CD4-positive, alpha-beta memory T cell (primary cell): ENCODE measurements at places on chromosomes 7 and 10. TPM values are rescaled to one million over a fixed set of nuclear protein-coding genes. Genes with fewer than 3 reads are reported as not detected.

GRCh38 chr10:17687117-17687831 lies 43.3 kb downstream of the STAM start:
- peaks cover 43% of the 10 kb centered on the region for H3K4me1 ChIP-seq
- H3K27me3 ChIP-seq, result no peaks in the 10 kb centered on the region
- H3K4me3 ChIP-seq, result no peak overlapping the region
- peaks cover 11% of the 10 kb centered on the region for H3K36me3 ChIP-seq
- no peak overlapping the region for H3K27ac ChIP-seq

DNA sequence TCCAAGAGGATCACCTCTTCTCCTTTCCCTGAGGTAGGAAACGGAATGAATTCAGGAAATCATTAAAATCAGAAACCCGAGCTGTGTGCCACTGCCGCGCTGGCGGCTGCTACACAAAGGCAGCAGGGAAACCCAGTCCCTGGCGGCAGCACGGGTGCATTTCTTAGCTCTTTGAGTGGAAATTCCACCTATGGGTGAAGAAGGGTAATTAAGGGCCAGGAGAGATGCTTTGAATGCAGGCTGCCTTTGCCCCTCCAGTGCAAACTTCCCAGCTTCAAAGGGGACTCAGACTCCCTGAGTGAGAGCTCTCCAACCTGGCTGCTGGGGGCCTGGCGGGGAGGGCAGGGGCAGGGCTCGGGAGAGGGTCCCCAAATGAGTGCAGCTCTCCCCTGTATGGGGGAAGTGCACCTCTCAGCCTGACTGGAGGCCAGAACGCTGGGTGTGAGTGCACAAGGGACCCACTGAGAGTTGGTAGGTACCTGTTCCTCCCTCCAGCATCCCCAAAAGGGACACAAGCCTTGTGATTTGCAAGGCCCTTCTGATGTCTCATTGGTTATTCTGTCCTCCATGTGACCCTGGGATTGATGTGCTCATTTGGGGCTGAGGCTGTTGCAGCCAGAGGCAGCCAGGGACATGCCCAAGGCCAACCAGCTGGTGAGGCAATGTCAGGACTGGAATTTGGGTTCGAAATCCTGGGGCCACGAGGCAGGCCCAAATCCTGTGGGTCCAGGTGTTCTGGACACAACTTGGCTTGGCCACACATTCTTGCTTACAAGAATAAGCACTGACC lies 16.3 kb upstream of the ZMIZ1 start:
- H3K4me3 ChIP-seq, result no peak overlapping the region
- no peak overlapping the region for H3K27ac ChIP-seq
- H3K4me1 ChIP-seq, result peaks cover 46% of the 10 kb centered on the region
- H3K36me3 ChIP-seq, result no peaks in the 10 kb centered on the region

GRCh38 chr10:26485150-26485941 lies 47.2 kb downstream of the APBB1IP start:
- no peaks in the 10 kb centered on the region for H3K36me3 ChIP-seq
- no peaks in the 10 kb centered on the region for H3K27me3 ChIP-seq
- peaks cover 95% of the 10 kb centered on the region for H3K4me1 ChIP-seq
- no peak overlapping the region for H3K4me3 ChIP-seq
- no peak for DNase-seq

The SLC13A1 gene
- polyA plus RNA-seq, result not detected

The TMEM229A gene
- polyA plus RNA-seq, result not detected

GRCh38 chr7:100407285-100408180 lies 21.0 kb downstream of the ZCWPW1 start:
- no peaks in the 10 kb centered on the region for H3K36me3 ChIP-seq
- peak; percentile 58 for DNase-seq
- H3K27ac ChIP-seq, result no peak overlapping the region
- H3K4me1 ChIP-seq, result peaks cover 4% of the 10 kb centered on the region

The CALHM3 gene
- not detected for polyA plus RNA-seq

DNA sequence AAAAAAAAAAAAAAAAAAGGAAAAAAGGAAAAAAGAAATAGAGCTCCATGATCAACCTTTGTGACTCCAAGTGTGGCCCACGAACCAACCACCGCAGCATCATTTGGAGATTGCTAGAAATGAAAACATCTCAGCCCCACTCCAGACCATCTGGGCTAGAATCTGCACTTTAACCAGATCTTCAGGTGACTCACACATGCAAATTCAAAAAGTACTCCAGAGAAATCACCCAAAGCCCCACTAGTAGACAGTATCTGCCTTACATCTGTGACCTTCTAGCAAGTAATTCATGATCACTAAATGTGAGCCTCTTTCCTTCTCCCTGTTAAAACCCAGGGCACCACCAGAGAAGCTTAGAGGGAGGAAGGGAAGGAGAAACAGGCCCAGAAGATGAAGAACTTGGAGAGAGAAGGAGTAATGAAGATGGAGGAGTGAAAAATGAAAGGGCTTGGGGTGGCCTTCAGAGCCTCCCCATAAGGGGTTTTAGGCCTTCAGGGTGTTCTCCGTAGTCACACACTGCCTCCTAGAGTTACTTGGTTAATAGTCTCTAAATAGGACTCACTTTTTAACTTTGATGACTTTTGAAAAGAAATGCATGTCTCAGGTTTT lies 94.0 kb downstream of the SLC37A3 start:
- no peak overlapping the region for H3K27ac ChIP-seq
- H3K4me3 ChIP-seq, result no peak overlapping the region
- no peaks in the 10 kb centered on the region for H3K4me1 ChIP-seq
- H3K27me3 ChIP-seq, result no peaks in the 10 kb centered on the region

The AS3MT gene
- polyA plus RNA-seq, result not detected

DNA sequence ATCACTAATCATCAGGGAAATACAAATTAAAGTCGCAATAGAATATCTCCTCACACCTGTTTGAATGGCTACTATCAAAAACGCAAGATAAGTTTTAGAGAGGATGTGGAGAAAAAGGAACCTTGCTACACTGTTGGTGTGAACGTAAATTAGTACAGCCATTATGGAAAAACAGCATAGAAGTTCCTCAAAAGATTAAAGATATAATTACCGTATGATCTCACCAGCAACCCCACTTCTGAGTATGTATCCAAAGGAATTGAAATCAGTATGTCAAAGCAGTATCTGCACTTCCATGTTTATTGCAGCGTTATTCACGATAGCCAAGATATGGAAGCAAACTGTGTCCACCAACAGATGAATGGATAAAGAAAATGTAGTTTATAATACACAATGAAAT lies 164.4 kb downstream of the ZNF365 start:
- H3K4me3 ChIP-seq, result no peak overlapping the region
- no peaks in the 10 kb centered on the region for H3K4me1 ChIP-seq
- H3K27me3 ChIP-seq, result no peaks in the 10 kb centered on the region
- H3K36me3 ChIP-seq, result no peaks in the 10 kb centered on the region

- no peaks in the 10 kb centered on the region for H3K36me3 ChIP-seq
- H3K4me3 ChIP-seq, result no peak overlapping the region
- no peak overlapping the region for H3K27ac ChIP-seq
- no peaks in the 10 kb centered on the region for H3K27me3 ChIP-seq
- H3K4me1 ChIP-seq, result no peaks in the 10 kb centered on the region
- no peak for DNase-seq
These were observed 69.3 kb downstream of the ALOX5 start for GRCh38 chr10:45443101-45444009.

The HTR5A gene
- polyA plus RNA-seq, result not detected

The SEC61G gene
- 284 TPM for polyA plus RNA-seq

The CNPY1 gene
- polyA plus RNA-seq, result not detected

DNA sequence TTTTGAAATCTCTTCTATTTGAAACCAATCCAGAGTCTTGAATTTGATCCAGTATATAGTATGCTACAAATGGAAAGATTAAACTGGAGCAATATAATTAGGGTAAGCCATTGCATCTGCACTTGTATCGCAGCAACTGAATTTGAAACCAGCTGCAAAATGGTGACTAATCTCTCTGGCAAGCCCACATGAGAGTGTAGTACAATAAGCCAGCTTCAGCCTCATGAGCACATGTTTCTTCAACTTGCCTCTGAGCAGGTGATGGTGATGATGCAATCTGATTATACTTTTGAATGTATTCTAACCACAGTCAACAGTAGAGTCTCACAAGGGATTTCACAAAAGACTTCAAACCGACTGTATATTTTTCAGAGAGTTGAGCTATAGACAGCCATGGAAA lies 829 bp upstream of the RPA3 start:
- H3K36me3 ChIP-seq, result no peaks in the 10 kb centered on the region
- no peak overlapping the region for H3K4me3 ChIP-seq
- DNase-seq, result peak; percentile 11
- no peaks in the 10 kb centered on the region for H3K27me3 ChIP-seq
- H3K4me1 ChIP-seq, result peaks cover 11% of the 10 kb centered on the region
- H3K27ac ChIP-seq, result no peak overlapping the region

The ARHGAP22 gene
- not detected for polyA plus RNA-seq

The MKI67 gene
- polyA plus RNA-seq, result 0.11 TPM

- H3K27ac ChIP-seq, result no peak overlapping the region
- H3K4me1 ChIP-seq, result no peaks in the 10 kb centered on the region
- H3K4me3 ChIP-seq, result no peak overlapping the region
- no peaks in the 10 kb centered on the region for H3K27me3 ChIP-seq
These were observed 194.7 kb upstream of the SEMA3A start for GRCh38 chr7:84389242-84389641.

The CFAP46 gene
- not detected for polyA plus RNA-seq

GRCh38 chr10:86401588-86402282 lies 35.1 kb upstream of the GRID1 start:
- H3K27ac ChIP-seq, result peak overlapping the region; percentile 73
- peak; percentile 13 for DNase-seq
- no peaks in the 10 kb centered on the region for H3K27me3 ChIP-seq
- H3K4me3 ChIP-seq, result peak overlapping the region; percentile 42

DNA sequence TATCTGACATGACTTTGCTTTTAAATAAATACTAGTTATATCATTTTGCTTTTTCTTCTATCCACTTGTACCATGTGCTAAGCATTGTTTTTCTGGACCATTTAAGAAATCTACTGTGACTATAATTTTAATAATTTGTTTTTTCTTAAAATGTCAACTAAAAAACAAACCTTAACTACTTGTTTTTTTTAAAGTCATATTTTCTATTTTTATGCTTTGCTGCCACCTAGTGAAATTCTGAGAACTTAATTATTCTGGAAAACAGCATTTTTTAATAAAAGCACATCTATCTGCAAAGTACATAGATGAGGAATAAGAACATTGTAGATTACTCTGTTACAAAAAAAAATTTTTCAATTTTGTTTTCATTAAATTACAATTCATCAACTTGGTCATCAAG lies 47.4 kb downstream of the ORC5 start:
- H3K27me3 ChIP-seq, result no peaks in the 10 kb centered on the region
- no peaks in the 10 kb centered on the region for H3K4me1 ChIP-seq
- H3K4me3 ChIP-seq, result no peak overlapping the region
- DNase-seq, result peak; percentile 26

The MRPS24 gene
- 130 TPM for polyA plus RNA-seq

GRCh38 chr7:146232604-146233003 lies 116.0 kb downstream of the CNTNAP2 start:
- no peaks in the 10 kb centered on the region for H3K36me3 ChIP-seq
- DNase-seq, result no peak
- no peak overlapping the region for H3K4me3 ChIP-seq
- no peak overlapping the region for H3K27ac ChIP-seq

The CPXM2 gene
- polyA plus RNA-seq, result not detected

The PPP1R17 gene
- not detected for polyA plus RNA-seq

The LEP gene
- polyA plus RNA-seq, result not detected

DNA sequence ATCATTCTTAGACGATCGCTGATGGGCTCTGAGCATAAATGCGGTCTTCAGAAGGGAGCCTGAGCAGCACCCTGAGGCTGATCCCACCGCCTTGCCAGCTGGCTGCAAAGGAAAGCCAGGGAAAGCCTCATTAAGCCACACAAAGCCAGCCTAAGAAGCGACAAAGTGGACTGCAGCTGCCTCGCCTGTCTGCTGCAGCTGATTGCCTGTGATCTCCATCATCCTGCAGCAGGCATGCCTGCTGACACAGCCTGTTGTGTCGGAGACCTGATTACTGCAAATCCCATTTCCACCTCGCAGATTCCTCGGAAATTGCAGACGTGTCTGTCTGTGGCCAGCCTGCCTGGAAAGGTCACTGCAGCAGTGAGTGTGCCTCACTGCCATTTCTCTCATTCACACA lies 1087.0 kb upstream of the AUTS2 start:
- no peak for DNase-seq
- H3K36me3 ChIP-seq, result no peaks in the 10 kb centered on the region
- H3K4me1 ChIP-seq, result no peaks in the 10 kb centered on the region
- no peak overlapping the region for H3K4me3 ChIP-seq
- no peak overlapping the region for H3K27ac ChIP-seq
- no peaks in the 10 kb centered on the region for H3K27me3 ChIP-seq

DNA sequence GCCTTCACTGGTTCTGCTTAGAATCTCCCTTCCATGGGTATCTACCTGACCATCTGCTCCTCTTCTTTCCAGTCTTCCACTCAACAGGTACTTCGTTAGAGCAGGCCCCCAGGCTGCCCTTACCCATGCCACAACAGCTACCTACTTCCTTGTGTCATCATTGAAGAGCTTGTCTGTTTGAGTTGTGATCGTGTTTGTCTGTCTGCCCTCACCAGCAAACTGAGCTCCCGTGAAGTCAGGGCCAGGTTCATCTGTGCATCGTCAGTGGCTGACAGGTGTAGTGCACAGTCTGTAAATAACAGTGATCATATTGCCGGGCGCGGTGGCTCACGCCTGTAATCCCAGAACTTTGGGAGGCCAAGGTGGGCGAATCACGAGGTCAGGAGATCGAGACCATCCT lies 5.0 kb downstream of the NIPSNAP2 start:
- no peaks in the 10 kb centered on the region for H3K27me3 ChIP-seq
- H3K27ac ChIP-seq, result no peak overlapping the region
- DNase-seq, result no peak
- H3K4me1 ChIP-seq, result peaks cover 11% of the 10 kb centered on the region

The PRSS37 gene
- not detected for polyA plus RNA-seq

DNA sequence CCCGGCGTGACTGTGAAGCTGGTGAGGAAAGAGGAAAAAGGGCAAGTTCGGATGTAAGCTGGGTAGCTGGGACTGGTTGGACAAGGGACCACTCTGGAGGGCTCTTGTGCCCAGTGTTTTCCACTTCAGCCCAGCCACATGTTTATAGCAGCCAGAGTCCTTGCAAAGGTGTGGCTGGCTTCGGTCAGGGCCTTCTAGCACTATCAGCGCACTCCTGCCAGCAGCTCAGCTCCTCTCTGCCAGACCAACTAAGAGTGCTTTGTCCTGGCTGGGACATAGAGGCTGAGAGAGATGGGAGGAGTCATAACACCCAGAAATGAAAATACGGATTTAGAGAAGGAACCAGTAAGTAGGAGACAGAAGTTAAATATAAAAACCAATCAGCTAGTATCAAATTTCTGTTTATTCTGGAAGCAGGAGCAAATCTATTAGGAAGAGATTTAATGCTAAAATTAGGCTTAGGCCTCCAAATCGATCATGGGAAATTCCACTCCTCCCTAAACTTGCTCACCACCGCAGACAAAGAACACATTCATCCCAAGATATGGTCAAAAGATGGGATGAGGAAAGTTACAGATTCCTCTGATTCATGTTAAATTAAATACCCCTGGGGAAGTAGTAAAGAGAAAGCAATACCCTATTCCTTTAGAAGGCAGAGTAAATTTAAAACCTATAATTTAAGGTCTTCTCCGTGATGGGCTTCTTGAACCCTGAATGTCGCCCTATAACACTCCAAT lies 135.0 kb downstream of the RALA start:
- no peaks in the 10 kb centered on the region for H3K4me1 ChIP-seq
- H3K27me3 ChIP-seq, result no peaks in the 10 kb centered on the region
- H3K27ac ChIP-seq, result no peak overlapping the region
- no peaks in the 10 kb centered on the region for H3K36me3 ChIP-seq
- H3K4me3 ChIP-seq, result no peak overlapping the region
- no peak for DNase-seq
